Tongue (tissue), 3 donors: ENCODE measurements at places on chromosomes 3 and 15.

DNA sequence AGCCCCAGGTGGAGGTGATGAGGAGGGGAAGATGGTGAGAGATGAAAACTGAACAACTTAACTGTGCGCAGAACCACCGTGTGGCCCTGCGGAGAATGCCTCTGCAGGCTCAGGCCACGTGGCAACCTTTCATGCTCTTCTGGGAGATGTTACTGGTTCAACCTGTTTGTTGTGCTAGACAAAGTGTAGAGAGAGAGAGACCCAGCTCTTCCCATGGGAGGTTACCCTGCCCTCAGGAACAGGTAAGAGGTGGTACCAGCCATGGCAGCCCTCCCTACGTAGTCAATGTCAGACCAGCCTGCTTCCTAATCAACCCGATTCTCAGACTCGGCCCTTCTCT lies 37.0 kb upstream of the HACD2 start:
- DNase-seq: no peak

DNA sequence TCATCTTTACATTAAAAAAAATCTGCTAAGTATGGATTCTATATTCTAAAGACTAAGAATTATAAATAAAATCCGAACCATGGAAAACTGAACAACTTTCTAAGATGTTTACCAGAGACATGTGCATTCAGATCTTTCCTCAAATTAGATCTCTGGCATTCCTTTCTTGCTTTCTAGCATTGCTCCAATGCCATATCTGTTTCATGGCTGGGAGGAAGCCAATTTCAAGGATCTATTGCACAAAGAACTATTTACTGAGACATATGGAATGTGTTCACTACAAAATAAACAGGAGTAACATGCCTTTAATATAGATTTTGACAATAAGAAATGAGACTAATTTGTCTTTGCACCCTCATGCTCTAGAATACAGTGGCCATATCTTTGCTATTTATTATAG lies 45.1 kb upstream of the NANOGP8 start:
- DNase-seq: peak; percentile 16

GRCh38 chr15:60541481-60542299 lies 62.7 kb upstream of the ICE2 start:
- peak; percentile 50 for DNase-seq

DNA sequence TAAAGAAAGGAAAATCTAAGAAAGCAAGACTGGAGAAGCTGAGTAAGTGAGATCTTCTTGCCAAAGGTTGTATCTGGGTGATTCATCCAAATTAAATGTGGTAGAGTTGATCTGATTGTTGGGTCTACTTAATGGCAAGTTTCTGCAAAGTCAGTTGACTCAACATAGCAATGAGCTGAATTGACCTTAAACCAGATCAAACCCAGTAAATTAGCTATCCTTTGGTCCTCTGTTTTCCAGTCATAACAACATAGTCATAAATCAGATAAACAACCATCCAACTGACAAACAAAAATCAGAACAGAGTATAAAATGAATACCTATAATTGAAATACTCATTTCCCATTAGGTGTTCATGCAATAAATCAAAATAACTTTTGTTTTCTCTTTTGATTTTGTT lies 142.6 kb upstream of the CFAP20DC start:
- no peak for DNase-seq

DNA sequence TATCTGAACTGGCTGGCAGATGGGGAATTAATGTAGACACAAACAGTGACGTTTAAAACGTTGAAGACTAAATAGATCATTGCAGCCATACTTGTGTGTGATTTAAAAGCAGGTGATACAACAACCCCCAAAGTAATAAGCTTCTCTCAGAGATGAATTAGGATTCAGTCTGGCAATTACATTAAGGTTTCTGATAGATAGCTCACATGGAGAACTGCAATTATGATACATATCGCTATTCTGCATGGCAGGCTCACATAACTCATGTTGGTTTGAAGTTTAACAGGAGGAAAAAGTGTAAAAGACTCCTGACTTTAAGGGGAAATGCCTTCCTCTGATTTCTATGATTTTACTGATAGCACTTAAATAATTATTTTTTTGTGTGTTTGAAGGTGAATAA lies 196.9 kb downstream of the CLSTN2 start:
- no peak for DNase-seq

GRCh38 chr15:78035321-78035751 lies 42.2 kb downstream of the TBC1D2B start:
- DNase-seq: no peak

- DNase-seq: no peak
Observed at GRCh38 chr3:184414418-184415202, 34.8 kb downstream of the CHRD start.

- no peak for DNase-seq
Observed at GRCh38 chr3:185460719-185461350, 38.0 kb downstream of the TMEM41A start.

DNA sequence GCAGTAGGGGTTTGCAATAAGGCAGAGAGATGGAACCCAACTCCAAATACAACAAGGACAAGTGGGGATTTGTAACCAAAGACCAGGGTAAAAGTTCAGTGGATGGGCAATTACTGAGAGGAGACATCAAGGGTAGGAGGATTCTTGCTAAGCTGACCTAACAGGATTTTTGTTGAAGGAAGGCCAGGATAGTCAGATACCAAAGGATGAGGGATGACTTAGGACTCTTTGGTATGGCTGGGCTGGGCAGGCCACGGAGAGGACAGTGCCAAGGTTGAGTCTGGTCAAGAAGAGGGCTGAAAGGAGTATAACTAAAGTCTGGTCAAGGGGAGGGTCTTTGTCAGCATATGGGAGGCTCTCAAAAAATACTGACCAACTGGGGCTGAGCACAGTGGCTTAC lies 85.3 kb upstream of the UBE2E2 start:
- no peak for DNase-seq

GRCh38 chr3:68089572-68090011 lies 435.2 kb upstream of the SUCLG2 start:
- peak; percentile 1 for DNase-seq

- no peak for DNase-seq
Observed at GRCh38 chr15:46296797-46297196, 662.0 kb downstream of the SQOR start.

DNA sequence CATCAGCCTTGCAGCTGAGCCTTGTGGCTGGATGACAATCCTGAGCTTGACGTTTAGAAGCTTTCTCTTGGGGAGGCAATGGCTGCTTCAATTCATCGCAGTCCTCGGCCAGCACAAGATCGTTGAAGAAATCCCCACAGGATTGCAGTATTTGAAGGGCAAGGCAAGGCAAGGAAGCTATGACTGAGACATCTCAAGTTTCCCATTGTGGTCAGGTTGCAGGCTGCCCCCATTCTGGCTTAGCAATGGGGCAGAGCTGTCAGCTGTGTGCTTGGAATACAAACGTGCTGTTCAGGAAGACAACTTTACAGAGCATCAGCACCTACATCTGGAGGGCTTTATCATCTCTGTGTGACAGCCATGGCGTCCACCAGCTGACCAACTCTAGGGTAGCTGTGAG lies 275.9 kb upstream of the TBL1XR1 start:
- DNase-seq: peak; percentile 65

DNA sequence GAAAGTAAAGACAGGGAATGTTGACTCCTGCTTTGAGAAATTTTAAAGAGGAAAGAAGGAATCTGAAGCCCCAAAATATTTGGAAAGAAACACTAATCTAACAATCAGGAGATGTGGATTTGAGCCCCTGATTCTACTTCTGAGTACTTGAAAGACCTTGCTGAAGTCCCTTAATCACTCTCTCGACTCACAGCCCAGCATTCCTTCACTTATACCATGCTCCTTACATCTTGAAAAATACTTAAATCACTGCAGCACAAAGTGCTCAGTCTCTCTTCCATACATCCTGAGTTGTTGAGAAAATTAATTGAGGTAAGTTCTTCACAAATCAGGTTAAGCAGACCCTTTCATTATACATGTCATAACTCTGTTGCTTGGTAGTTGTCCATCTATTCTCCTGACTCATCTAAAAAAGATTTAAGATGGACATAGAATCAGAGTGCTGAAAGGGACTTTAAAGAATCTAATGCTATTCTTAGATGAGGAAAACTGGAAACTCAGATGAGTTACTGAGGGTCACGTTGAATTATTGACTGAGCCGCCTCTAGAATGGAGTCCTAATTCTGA lies 72.8 kb upstream of the THSD4 start:
- no peak for DNase-seq

DNA sequence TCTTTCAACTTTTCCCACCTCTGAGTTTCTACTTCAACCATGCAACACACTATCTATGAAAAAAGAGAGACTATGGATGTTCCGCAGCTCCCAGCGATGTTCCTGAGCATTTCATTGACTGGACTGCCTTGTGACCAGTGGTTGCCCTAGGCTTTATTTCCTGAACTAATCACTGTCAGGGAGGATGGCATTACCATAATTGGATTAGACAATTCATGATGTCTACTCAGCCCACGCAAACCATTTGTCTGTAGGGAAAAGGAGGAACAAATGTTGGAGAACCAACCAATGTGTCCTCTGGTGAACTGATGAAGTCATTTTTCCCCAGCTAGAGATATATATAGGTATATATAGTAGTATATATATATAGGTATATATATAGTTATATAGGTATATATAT lies 229.3 kb upstream of the MCTP2 start:
- no peak for DNase-seq

- no peak for DNase-seq
Observed at GRCh38 chr3:178669758-178670157, 133.5 kb downstream of the KCNMB2 start.

DNA sequence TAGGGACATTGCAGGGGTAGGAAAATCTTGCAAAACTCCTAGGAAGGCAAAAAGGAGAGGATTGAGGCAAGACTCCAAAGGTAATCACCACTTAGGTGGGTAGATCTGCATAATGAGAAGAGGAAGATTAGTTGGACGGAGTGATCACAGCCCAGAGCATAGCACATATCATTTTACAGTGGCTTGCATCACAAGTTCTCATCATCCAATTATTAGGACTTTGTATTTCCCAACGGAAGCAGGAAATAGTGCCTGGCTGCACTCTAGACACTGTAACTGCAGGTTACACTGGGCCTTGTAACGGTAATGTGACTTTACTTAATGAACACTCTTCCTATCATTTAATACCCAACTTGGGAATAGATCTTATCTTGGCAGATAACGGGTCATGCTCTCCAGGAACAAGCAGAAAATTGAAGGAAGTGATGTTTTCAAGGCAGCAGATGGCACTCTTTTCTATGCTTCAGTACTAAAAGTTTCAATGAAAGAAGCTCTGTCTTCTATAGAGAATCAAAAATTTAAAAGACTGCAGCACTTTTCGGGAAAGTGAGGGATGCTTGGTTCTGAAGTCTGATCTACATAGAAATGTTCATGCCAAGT lies 101.9 kb upstream of the KCNMB2 start:
- DNase-seq: peak; percentile 51

- no peak for DNase-seq
Observed at GRCh38 chr3:148588291-148588690, 109.4 kb upstream of the AGTR1 start.

DNA sequence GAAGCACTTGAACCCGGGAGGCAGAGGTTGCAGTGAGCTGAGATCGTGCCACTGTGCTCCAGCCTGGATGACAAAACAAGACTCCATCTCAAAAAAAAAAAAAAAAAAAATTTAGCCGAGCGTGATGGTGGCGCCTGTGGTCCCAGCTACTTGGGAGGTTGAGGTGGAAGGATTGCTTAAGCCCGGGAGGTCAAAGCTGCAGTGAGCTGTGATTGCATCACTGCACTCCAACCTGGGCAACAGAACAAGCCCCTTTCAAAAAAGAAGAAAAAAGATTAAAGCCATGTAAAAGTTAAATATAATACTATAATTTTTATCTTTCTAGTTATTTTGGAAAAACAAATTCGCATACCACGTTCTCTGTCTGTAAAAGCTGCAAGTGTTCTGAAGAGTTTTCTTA lies 61.9 kb upstream of the SKIL start:
- no peak for DNase-seq

DNA sequence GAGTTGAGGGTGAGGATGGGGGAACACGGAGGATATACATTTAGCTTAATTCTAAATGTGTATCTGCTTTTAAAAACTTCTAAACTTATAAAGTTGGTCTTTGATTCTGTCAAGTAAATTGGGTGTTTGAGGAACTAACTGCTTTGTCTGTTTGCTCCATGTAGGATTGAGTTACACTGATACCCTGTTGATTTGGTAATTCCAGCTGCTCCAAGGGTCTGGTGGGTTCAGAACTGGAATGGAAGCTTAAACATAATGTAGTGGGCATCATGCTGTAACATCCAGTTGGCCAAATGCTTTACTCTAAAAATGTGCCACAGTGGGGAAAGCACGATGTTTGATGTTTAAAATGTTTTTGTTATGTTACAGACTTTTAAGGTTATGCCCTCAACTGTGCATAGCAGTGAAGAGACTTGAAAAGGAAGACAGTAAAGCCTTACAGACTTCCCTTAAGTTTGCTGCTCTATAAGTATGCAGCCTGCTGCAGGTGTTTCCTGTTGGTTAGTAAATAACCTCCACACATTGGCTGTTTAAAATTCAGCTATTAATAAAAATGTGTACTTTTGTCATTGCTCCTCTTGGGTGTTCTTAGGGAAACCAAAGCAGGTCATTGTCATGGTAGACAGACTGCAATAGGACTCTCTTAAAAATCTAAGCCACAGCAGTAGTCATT lies 5.9 kb upstream of the EDEM1 start:
- DNase-seq: no peak

DNA sequence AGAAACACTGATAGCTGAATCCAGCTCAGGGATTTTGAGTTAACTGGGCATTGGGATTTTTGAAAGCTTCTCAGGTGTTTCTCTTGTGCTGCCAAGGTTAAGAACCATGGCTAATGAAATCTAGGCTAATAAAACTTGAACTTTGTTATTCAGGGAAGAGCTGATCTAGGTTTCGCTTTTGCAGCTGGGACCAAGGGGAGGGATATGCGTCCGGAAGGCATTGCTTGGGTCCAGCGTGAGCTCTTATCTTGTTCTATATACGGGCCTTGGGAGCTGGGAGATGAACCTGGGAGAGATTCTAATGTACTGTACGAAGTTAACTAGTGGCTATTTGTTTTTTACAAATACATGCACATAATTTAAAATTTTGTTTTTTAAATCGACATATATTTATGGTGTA lies 29.8 kb downstream of the ITPR1 start:
- DNase-seq: no peak

DNA sequence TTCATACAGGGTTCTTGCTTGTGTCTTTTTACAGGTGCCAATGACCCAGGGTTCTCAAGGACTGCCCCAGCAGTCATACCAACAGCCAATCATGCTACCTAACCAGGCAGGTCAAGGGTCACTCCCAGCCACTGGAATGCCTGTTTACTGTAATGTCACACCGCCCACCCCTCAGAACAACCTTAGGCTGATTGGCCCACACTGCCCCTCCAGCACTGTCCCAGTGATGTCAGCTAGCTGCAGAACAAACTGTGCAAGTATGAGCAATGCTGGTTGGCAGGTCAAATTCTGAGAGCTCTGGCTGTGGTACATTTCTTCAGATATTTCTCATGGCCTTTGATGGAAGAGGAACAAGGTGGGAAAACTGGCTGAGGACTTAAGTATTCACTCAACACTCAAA lies 154.3 kb downstream of the ARPP21 start:
- DNase-seq: no peak

DNA sequence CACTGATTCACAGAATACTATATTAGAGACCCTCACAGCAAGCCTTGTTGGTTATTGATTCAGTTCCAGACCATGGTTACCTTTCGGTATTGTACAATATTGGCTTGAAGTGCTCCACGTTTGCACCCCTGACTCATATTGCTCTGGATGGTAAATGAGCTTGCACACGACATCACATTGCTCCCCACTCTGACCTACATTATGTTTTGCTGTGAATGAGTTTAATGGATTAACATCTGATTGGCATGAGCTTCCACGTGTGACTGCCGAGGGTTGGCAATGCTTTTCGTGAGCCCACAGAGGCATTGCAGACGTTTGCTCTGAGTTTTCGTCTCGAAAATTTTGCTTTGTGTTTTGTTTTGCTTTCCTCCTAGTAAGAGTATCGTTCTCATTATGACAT lies 225.8 kb upstream of the ICE2 start:
- DNase-seq: no peak
